CD8-positive, alpha-beta memory T cell (primary cell): ENCODE measurements at places on chromosomes 5 and 9.

GRCh38 chr5:120735076-120735475, 271.0 kb downstream of the PRR16 start:
- no peak for DNase-seq

DNA sequence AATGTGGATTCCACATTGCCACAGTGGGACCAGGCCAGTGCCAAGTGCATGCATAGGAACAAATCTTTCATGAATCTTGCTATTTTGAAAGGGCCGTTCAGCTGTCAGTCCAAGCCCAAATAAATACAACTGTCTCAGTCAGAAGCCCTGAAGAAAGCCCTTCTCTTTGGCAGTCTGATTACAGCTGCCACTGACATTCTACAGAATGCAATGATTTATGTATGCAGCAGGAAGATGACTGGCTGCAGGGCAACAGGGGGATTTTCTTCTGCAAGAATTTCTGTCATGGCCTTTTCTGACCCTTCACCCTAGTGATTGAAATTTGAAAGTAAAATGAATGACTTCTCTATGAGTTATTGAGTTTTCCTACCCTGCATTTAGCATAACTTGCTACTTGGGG, 86.7 kb upstream of the FER start:
- DNase-seq = no peak

DNA sequence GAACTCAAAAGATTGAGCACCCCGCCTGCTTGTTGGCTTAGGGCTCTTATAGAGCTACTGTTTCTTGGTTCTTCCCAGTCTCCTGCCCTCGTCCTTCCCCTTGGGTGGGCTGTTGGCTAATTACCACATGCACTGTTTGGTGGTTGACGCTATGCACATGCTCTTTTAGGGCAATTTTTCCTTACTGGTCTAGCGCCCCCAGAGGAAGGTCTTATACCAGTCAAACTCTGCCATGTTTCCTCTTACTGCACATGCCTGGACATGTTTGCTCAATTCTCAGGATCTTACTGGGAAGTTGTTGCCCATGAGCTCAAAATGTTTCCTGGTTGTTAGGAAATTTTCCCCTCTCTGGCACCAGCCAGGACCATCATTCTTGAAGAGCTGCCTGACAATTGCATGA, 101.9 kb downstream of the SLC28A3 start:
- no peak for DNase-seq

GRCh38 chr5:74516211-74516636, 124.3 kb downstream of the ENC1 start:
- no peak for DNase-seq

- no peak for DNase-seq
Measured at GRCh38 chr9:13823026-13823425, 490.9 kb downstream of the NFIB start.

DNA sequence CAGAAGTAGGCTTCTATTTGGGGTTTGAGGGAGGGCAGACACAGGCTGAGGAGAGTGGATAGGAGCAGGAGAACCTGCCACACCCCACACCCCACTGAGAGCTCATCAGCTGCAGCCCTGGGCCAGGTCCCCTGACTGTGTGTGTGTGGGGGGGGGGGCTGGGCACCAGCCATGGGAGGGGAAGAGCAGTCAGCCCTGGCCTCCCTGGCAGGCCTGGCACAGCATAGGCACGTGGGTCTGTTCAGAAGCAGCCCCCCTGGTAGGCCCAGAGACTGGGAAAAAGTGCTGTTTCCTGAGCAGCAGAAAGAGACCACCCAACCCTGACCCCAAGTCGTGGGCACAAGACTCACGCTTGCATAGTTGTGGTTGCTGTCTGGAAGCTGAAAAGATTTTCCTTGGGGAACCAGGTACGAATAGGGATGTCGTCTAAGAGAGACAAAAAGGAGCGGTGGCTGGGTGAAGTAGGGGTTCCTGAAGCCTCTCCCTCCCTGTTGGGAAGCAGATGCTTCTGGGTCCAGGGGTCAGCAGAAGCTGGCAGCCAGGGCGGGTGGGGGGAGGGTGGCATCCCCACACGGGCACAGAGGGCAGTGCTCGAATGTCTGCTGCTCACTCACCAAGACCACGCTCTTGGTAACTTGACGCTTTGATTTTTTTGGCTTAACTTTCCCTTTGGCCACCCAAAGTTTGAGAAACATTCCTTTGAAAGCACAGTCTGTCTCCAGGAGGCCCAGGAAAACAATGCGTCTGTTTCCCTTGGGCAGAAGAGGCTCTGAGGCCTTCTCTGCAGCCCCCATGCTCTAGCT, 2.9 kb downstream of the NSMF start:
- DNase-seq = no peak

DNA sequence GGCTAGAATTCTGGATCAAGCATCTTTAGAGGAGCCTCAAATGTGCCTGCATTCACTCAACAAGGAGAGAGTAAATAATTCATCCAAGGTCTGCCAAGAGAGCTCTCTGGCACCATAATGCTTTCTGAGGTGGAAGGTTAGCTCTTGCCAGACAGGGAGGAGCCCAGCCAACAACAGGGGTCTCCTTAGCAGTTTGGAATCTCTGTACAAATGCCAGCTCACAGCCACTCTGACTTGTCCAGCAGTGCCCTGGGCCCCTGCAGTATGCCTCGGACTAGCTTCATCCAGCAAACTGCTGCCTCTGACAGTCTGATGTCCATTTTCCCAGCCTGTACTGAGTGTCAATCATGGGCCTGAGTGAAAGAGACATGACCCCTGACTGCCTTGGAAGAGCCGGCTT, 127.2 kb upstream of the SLC44A1 start:
- DNase-seq = no peak

DNA sequence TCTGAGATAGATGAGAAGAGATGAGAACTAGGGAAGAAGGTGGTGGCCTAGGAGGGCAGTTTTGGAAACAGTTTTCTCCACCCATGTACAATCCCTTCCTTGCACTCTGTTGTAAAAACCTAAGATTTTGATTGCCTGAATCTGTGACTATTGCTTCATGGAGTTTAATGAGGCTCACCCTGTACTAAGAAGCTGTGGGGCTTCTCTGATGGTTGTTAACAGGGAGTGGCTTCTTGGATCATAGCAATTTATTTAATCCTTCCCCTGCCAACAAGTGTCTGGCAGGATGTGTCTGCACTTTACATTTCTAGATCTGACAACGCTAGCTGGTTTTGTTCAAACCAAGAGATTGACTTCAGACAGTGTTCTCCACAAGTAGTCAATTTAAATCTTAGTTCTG, 74.7 kb upstream of the C5orf46 start:
- DNase-seq = no peak

GRCh38 chr5:17304282-17304681, 86.9 kb downstream of the BASP1 start:
- DNase-seq = no peak

DNA sequence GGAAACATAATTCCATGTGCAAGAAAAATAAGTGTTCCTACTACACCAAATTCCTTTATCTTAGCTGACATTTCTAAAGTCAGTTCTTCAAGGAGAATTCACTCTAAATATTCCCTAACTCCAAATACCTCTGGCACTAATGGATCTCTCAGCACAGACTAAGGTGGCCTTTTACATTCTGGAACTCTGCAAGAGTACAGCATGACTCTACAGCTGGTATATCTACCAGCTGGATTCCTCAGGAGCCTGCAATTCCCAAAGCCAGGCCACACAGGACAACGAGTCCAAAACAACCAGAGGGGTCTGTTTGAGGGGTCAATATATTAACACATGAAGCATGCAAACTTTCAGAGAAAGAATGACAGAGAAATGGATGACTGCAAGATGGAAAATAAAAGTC, 27.2 kb downstream of the TMEM245 start:
- no peak for DNase-seq
